NCI-H1694 (cell line): ENCODE measurements at places on chromosomes 2 and 18.

DNA sequence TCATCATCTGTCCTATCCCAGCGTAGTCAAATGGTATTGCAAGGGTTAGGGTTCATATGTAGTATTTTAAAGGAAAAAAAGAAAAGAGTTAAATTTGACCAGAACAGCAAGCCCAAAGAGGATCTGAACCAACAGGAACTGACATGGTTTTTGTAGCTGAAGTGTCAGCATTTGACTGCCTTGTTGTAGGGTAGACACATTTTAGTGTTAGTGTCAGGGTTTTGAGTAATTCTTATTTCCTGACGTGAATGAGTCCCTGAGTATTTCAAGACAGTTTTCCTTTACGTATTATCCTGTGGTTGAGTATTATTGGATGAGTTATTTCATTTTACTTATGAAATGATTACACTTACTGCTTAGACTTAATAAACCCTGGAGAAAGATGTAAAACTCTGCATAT lies 173.3 kb upstream of the ZEB2 start:
- DNase-seq: no peak

DNA sequence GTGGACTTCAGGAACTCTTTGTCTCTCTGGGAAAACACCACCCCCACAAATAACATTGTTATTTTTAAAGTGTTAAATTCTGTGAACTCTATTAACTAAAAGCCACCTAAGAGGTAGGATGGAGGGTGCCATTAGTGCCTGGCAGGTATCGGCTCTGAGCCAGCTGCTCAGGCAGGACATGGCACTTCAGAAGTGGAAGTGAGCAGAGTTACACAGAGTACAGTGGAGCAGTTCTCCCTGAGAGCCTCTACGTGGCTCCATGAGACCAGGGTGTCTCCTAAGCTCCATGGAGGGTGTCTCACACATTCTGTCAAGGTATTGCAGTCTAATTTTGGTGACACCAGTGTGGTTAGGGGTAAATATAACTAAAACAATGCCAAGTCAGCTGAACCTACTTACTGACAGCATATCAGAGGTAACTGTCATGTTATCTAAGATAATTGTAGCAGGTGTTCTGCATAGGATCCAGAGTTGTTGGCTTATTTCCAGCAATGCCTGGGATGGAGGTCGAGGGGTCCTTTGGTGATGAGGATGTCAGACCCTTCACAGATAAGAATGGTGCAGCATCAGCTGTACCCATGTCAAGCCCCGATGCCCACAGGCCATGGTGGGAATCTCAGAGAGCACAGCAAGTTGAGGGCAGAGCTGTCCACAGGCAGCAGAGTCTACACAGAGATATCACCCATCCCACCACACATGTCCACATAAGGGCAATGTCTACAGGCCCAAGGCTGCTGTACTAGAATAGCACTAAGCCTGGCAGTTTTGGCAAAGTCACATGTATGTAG lies 8.6 kb upstream of the MALL start:
- DNase-seq: no peak

GRCh38 chr18:33231474-33232317 lies 208.8 kb downstream of the CCDC178 start:
- DNase-seq: peak; percentile 59

- no peak for DNase-seq
Observed at GRCh38 chr2:174903264-174903556, 102.0 kb downstream of the CHN1 start.

GRCh38 chr2:54935389-54935788 lies 114.9 kb downstream of the RTN4 start:
- DNase-seq: no peak

DNA sequence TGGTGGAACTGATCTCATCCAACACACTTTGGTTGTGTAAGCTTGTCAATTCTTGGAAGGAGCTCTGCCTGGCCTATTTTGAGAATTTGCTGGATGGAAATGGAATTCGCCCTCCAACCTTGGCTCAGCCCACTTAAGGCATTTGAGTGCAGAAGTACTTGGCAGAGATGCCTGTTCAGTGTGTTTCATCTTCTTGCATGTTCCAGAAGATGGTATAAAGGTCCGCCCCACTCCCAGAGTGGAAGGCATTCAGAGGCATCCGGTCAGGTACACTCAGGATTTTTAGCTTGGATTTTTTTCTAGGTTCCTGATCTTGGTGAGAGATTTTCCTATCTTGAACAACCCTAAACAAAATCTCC lies 61.3 kb upstream of the TXNDC2 start:
- DNase-seq: no peak

- no peak for DNase-seq
Observed at GRCh38 chr2:113171334-113172075, 2.3 kb upstream of the PSD4 start.

DNA sequence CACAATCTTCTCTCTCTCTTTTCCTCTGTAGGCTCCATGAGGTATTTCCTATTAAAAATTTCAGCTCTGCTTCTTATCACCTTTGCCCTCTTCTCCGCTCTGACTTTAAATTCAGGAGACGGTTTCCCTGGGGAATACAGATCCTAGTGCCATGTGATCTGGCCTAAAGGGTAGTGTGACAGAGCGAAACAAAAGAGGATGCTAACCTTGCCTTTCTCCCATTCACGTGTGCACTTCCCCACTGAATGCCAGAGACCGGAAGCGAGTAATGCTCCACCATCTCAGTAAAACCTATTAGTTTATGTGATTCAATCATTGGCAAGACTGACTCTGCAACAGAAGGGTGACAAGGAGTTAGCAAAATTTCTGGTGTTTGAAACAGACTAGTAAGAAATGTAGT lies 358.3 kb downstream of the ZNF521 start:
- no peak for DNase-seq
